ENCODE measurements at places on chromosomes 4 and X.
A peak's percentile ranks its signal among the peaks of the same experiment; 100 is the strongest.

DNA sequence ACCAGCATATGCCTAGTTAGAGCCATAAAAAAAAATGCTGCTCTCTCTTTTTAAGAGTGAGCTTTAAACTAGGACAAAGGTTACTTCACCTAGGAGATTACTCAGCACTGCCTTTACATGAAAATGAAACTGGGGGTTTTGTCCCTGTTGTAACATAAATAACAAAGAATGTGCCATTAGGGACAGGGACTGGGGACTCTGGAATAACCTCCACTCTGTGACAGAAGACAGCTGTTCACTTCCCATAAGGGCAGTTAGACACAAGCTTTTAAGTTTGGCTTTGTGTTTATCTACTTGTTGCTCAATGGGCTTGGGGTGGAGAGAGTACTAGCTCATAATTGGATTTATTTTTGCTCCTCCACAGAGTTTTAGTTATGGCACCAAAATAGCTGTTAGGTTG, 11.9 kb downstream of the ENPEP start:
- no peak for DNase-seq

- no peak for DNase-seq
These were observed 37.8 kb downstream of the MAGEA1 start for GRCh38 chrX:153216926-153217325.

GRCh38 chrX:106035064-106035463, 3.5 kb downstream of the SERPINA7 start:
- no peak for DNase-seq

- no peak for DNase-seq
These were observed 57.3 kb upstream of the MXRA5 start for GRCh38 chrX:3403748-3404147.

- DNase-seq, result no peak
These were observed 40.0 kb upstream of the ARSJ start for GRCh38 chr4:114019276-114019968.

- DNase-seq, result no peak
These were observed 102.1 kb upstream of the EDNRA start for GRCh38 chr4:147378780-147379179.

DNA sequence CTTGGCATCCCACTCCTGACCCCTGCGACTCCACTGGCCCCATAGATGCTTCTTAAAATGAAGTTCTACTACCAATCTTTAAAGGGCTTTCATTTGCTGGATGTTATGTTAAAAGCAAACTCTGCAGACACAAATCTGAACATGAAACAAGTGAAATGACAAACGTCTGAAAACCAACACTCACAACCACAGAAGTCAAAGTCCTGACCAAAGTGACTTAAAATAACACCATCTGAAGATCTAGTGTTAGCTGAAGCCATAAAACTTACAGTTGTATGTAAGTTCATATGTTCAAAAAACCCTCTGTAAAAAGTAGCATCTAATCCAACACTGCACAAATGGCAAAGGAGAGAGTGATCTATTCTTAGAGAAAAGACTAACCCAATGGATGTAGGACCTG, 178.7 kb downstream of the SH3KBP1 start:
- no peak for DNase-seq

DNA sequence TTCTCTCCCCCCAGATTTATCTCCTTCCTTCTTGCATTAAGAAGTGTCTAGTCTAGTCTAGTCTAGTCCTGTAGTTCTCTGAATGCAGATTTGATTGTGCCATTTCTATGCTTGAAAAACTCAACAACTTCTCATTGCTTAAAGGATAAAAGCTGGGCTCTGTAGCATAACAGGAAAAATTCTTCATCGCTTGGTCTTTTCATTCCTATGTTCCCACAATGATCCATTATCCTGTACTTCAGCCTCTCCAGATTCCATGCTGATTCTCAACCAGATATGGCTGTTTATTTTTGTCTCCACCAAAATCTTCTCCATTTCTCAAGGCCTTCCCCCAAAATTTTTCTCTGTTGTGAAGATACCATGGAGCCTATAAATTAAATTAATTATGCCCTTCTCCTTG, 102.9 kb upstream of the STIM2 start:
- no peak for DNase-seq

GRCh38 chrX:103157496-103158316, 57.2 kb upstream of the BEX4 start:
- peak; percentile 12 for DNase-seq

DNA sequence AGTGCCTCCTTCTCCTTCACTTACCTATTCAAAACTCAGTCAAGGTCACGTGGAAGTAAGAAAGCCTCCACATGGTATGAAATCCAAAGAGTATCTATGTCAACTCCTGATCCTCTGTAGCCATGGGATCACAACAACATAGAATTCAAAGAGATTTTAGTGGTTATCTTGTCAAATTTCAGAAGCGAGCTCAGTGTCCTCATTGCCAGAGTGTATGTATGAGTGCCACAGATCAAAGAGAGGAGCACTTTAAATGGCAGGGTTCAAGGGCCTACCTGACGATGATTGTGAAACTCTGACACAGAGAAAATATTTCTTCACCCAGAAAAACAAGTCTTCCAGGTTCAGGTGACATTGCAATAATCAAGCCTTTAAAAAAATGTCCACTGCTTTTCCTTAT, 1.2 kb upstream of the ACE2 start:
- no peak for DNase-seq

- no peak for DNase-seq
These were observed 48.9 kb upstream of the IQSEC2 start for GRCh38 chrX:53330331-53330730.

GRCh38 chrX:11461201-11462001, 168.2 kb downstream of the AMELX start:
- DNase-seq, result no peak

DNA sequence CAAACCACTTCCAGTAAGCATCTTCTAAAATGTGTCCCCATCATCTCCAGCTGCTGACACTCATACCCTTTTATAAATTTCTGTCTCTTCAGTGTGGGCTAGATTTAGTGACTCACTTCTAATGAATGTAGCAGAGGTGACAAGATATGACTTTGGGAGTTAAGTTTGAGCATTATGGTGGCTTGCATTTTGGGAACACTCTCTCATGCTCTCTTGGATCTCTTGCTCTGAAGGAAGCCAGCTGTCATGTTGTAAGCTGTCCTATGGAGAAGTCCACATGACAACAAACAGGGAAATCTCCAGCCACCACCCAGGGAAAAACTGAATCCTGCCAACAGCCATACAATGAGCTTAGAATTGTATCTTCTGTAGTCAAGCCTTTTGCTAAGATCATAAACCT, 691.3 kb upstream of the PCDH7 start:
- DNase-seq, result no peak

GRCh38 chrX:77434962-77435361, 12.2 kb upstream of the FGF16 start:
- no peak for DNase-seq

DNA sequence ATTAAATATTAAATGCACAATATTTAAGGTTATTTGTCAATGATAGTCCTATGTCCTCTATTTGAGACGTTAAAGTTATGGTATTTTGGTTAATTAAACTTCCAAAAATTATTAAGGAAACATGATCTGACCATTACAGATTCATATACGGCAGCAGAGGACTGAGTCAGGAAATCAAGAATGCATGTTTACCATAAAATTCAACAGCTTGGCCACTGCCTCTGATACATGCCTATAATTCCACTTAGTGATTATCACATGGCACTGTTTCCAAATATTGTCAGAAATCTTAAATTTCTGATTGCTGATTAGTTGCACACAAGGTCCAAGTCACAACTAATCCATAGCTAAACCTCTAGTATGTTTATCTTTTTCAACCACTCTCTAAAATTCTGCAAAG, 232.2 kb upstream of the UGT8 start:
- DNase-seq, result no peak

DNA sequence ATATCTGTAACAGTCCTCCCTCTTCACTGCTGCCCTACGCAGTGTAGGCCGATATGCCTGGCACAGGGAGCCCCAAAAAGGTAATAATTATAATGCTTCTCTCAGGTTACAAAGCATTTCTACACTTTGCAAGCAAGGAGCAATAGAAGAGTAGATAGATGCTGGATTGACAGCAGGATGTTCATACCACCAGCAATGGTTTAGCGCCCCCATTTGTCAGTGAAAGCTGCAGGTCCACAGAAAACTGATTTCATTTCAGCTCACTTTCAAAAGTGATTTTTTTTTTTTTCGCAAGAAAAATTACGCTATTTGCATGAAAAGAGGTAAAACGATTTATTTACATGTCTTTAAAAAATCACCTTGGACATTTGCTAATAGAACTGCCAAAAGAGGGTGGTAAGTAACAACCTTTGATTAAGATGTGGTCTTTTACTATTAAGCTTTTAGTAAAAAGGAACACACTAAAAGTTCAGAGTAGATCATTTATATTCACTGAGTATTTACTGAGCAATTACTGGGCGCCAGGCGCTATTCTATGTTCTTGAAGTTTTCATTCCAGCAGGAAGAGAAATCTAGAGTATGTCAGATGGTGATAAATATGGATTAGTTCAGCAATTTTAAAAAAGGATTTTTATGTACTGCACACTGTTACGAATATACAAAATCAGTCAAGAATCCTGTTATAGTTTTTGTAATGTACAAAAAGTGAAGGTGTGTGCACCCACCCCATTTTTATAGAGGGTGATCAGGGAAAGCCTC, 34.4 kb downstream of the HPF1 start:
- no peak for DNase-seq

DNA sequence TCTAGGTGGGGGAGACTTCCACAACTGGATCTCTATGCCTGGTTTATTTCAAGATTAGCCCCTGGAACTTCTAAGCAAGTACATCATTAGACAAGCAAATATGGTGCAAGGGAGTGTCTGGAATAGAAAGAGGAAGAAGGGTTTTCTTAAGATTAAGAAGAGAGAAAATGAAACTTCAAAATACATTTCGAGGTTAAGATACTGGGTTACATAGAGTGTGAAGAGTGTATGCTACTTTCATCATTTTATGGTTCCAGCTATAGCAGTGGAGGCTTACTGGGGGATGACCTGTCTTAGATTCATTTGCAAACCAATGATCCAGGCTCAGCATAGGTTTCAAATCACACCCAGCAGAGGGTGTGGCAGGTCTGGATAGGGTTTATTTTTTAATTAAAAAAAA, 144.4 kb upstream of the GATB start:
- DNase-seq, result no peak

DNA sequence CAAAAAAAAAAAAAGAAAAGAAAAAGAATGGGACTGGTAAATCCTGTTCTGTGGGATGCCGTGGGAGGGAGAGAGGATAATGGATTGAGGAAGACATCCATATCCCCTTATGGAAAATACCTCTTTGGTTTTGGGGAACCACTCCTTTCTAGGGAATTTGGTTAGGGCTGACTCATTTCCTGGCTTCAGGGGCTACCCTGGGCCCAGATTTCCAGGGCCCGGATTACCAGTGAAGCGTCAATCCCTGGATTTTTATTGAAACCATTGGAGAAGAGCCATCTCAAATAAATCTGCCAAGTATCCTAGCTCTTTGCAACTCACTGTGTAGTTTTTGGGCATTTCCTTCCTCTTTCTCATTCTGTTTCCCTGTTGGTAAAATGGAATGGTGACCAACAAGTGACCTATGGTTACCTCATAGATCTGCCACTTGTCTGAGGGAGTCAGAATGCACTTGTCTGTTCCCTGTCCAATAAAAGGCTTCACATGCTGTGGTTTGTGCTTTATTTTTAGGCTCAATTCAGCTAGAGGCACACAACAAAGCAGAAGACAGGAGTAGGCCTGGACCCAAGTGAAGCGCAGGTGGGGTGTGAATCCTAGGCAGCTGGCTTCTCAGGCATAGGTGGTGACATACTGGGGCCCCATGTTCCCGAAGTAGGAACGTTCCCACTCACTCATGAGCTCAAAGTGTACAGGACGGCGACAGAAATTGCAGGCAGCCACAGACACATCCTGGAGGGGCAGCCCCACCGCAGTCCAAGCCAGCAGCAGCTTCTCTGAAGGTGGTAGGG, 8.6 kb downstream of the APEX2 start:
- no peak for DNase-seq

- DNase-seq, result no peak
These were observed 113.6 kb upstream of the CBLL2 start for GRCh38 chrX:22159071-22159470.

- no peak for DNase-seq
These were observed 23.1 kb upstream of the CCNQ start for GRCh38 chrX:153621949-153622598.

GRCh38 chr4:140085062-140085622, 68.8 kb downstream of the MAML3 start:
- no peak for DNase-seq
